ENCODE measurements at places on chromosomes 2 and 18.

DNA sequence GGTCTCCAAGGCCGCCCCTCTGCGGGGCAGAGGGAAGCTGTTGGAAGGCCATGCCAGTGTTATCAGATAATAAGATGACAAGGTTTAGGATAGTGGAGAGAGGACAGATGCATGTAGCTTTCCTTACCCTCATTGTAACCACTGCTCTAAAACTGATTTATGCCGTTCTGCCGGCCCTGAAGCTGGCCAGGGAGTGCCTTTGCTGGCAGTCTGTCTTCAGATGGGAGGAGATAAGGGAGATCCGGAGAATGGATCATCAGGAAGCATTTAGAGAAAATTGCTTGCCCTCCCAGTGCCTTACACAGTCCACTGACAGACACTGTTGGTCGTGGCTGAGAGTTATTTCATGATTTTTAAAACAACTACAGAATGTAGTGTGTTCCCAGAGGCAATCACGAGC lies 35.4 kb upstream of the MYO3B start:
- DNase-seq, result no peak

DNA sequence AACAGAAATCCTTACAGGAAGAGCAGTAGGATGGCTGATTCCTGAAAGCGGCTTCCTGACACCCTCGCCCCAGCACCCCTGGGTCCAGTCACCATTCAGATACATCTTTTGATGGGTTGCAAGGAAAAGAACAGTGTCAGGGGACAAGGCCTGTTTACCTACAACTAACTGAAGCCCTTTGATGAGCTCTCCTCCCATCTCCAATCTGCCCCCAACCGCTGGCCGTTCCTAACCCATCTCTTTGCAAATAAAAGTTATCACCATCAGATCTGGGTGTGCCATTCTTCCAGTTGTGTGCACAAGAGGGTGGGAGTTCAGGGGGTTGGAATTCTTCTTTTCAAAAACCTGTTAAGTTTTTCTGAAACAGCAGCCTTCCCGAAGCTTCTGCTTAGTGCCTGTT lies 48.9 kb downstream of the ARL4C start:
- DNase-seq, result no peak

DNA sequence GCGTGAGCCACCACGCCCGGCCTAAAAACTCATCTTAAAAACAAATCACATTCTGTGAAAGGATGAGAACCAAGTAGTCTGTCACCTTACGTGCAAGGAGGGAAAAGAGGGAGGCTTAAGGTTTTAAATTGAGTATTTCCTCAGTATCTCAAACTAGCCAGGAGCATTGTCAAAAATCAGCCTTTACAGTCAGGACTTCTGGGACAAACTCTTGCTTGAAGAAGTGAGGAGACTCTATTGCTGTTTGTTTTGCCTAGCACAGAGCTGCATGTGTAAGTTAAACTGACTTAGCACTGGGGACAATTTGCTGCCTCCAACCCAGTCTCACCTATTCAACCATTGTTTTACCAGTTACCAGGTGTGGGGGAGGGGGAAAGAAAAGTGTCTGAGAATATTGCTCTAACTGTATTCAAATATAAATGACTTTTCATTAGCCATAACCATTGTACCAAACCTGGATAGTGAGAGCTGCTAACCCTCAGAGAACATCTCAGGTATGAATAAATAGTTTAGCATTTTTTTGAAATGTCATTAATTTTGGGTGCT lies 3.6 kb downstream of the INO80D start:
- no peak for DNase-seq

- no peak for DNase-seq
Measured at GRCh38 chr2:237870126-237870525, 10.7 kb downstream of the RAMP1 start.

DNA sequence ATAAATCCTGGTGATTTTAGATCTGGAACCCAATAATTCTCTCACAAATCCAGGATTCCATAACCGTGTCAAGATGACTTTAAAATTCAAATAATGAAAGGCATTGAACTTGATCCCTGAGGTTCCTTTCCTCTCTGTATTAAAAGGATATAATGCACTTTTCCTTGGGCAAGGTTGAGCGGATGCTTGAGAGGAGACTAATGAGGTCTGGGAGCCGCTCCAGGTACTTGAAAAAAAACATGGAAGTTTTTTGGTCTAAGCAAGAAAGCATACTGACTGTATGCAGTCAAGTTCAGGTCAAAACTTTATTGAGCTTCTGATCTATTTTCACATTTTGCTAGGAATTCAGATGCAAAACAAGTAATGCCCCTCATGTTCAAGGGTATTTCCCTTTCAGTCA lies 318.5 kb downstream of the RAD51AP2 start:
- no peak for DNase-seq

DNA sequence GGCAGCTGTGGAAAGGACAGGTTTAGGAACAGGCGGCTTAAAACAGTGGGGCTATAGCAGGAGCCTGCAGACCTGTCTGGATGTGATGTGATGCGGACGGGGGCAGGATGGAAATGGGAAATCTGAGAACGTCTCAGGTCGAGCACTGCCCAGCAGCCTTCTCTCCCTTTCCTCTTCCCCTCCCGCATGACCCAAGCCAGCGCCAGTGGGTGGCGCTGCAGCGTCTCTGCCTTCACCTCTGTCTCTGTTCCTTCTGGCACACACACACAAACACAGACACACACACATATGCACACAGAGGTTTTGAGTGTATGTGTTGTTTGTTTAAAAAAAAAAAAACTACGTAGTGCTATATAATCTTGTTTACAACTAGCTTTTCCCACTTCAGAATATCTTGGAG lies 82.0 kb upstream of the SLC66A3 start:
- DNase-seq, result no peak

- no peak for DNase-seq
Measured at GRCh38 chr18:57544936-57545660, 41.4 kb downstream of the FECH start.

- no peak for DNase-seq
Measured at GRCh38 chr18:30489890-30490643, 552.5 kb downstream of the DSC3 start.

GRCh38 chr2:194867328-194867727 lies 789.7 kb upstream of the SLC39A10 start:
- no peak for DNase-seq

- DNase-seq, result no peak
Measured at GRCh38 chr2:227908266-227909054, 37.0 kb downstream of the DAW1 start.

GRCh38 chr18:45621061-45621511 lies 5.8 kb downstream of the SLC14A2 start:
- peak; percentile 2 for DNase-seq

- DNase-seq, result no peak
Measured at GRCh38 chr2:134636714-134637113, 82.1 kb downstream of the TMEM163 start.

GRCh38 chr2:72214429-72215143 lies 66.9 kb upstream of the CYP26B1 start:
- no peak for DNase-seq

GRCh38 chr2:71253476-71253875 lies 26.6 kb upstream of the PAIP2B start:
- no peak for DNase-seq

GRCh38 chr2:189557373-189557772 lies 23.2 kb downstream of the SLC40A1 start:
- no peak for DNase-seq

DNA sequence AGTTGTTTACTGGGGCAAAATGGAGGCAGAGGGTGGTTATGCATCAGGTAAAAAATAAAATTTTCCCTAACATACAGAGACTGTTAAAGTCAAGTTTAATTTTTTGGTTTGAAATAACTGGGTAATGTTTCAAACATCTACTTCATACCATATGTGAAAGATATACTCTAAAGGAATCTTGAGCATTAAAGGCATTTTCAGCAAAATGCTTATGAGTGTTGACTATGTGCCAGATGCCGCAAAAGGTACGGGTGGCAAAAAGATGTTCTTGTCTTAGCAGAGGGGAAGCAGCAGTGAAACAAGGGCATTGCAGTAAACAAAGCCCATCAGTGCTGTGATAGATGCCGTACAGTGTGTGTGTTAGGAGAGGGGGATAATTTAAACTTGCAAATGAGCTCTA lies 263.1 kb upstream of the ID2 start:
- no peak for DNase-seq

- no peak for DNase-seq
Measured at GRCh38 chr2:28828382-28828781, 17.7 kb downstream of the SPDYA start.

DNA sequence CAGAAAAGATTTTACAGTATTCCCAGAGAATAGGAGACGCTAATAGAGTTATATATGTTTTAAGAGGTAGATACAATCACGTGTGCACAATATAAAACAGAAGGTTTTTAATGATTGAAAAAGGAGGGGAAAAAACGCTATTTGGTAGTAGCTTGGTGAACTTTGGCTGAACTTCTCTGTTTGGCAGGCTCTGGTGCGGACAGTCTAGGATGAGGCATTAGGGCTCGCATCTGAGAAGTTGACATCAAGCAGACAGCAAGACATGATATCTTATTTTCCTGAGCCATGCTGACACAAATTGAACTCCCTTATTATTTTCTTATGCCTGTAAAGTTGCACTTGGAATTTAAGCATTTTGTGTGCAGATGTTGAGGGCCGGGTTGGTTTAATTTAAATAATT lies 176.6 kb downstream of the EN1 start:
- no peak for DNase-seq

GRCh38 chr2:55357927-55358326 lies 61.7 kb downstream of the CCDC88A start:
- DNase-seq, result no peak

GRCh38 chr18:74558096-74558495 lies 23.8 kb downstream of the CNDP1 start:
- no peak for DNase-seq

- no peak for DNase-seq
Measured at GRCh38 chr2:193776988-193777387, 1582.3 kb upstream of the TMEFF2 start.

All from stimulated activated CD8-positive, alpha-beta memory T cell treated with anti-CD3 and anti-CD28 coated beads, Interleukin-7, amount 100 ng/mL, for 1 hour (primary cell).